NAMALWA (cell line): ENCODE measurements at places on chromosomes 7 and 10.

- DNase-seq = no peak
These were observed 97.4 kb downstream of the ZPBP start for GRCh38 chr7:49995681-49996080.

GRCh38 chr7:46544396-46545008 is 623.4 kb upstream of the IGFBP3 start:
- no peak for DNase-seq

- no peak for DNase-seq
These were observed 17.7 kb downstream of the SOSTDC1 start for GRCh38 chr7:16447876-16448275.

DNA sequence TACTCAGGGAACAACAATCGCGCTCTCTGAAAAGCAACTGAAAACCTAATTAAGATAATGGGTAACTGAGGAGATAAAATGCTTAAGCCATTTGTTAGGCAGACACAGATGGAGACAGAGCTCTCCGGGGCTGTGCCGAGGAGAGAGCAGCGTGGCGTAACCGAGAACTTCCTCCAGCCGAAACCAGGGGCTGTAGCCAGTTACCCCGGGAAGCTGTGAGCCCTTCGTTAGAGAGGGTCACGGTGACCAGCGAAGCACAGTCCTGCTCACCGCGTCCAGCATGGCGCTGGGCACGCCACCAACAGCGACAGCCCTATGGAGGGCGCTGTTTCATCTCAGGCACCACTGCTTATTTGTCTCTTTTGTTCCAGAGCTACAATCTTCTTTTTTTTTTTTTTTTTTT is 16.1 kb downstream of the PAPOLB start:
- no peak for DNase-seq

DNA sequence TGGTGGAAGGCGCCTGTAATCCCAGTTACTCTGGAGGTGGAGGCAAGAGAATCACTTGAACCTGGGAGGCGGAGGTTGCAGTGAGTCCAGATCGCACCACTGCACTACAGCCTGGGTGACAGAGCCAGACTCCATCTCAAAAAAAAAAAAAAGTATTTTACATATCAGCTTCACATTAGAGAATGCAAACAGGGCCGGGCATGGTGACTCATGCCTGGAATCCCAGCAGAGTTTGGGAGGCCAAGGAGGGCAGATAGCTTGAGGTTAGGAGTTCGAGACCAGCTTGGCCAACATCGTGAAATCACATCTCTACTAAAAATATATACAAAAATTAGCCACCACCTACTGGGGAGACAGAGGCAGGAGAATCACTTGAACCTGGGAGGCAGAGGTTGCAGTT is 31.6 kb downstream of the USP54 start:
- DNase-seq = no peak

- no peak for DNase-seq
These were observed 23.8 kb downstream of the PODXL start for GRCh38 chr7:131532570-131533091.

DNA sequence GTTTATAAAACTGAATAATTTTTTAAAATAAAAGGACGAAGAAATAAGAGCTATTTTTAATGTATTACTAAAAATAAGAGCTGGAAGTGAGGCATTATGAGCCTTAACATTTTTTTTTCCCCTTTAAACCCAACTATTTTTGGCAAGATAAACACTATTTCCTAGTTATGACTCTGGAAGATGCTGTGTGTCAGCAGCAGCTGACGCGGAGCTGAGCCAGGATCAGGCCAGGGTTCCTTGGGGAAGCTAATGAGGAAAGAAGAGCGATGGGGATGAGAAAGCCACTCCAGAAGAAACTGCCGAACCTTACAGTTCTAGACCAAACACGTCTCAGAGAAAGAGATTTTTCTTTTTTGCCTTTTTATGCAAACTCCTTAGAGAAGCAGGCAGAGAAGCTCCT is 85.9 kb downstream of the USP6NL start:
- no peak for DNase-seq
